Tibial nerve (tissue), 4 donors: ENCODE measurements at places on chromosomes 4 and X. TPM values are rescaled to one million over a fixed set of nuclear protein-coding genes. Genes with fewer than 3 reads are reported as not detected.

Gene MAB21L2
- not detected for total RNA-seq

Gene MMRN1
- total RNA-seq: 50.1 TPM

Gene ADGRL3
- 25.1 TPM for total RNA-seq

Gene FGF5
- total RNA-seq: not detected
